ENCODE measurements at places on chromosomes 5 and 9.

GRCh38 chr9:99475401-99476065 is 253.5 kb downstream of the SEC61B start:
- no peak for DNase-seq

DNA sequence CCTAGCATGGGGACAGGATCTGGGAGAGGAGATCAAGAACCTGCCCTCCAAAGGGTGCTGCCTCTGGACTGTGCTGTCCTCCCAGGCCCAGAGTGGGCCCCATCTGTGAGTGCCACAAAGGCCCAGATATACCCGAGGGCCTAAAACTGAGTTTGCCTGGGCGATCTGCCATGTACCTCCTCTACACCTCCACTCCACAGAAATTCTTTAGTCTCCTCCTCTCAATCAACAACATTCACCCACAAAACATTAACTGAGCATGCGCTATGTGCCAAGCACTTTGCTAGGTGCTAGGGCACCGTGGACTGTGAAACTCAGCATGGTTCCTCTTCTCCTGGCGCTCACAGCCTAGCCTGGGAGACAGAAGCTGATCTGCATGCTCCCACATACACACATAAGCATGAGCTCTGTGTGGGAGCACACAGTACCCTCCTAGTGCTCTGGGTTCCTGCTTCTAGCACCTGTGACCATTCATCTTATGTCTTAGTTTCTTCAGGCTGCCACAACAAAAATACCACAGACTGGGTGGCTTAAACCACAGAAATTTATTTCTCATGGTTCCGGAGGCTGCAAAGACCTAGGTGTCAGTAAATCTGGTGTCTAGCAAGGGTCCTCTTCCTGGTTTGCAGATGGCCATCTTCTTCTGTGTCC is 82.0 kb upstream of the FSTL4 start:
- no peak for DNase-seq

DNA sequence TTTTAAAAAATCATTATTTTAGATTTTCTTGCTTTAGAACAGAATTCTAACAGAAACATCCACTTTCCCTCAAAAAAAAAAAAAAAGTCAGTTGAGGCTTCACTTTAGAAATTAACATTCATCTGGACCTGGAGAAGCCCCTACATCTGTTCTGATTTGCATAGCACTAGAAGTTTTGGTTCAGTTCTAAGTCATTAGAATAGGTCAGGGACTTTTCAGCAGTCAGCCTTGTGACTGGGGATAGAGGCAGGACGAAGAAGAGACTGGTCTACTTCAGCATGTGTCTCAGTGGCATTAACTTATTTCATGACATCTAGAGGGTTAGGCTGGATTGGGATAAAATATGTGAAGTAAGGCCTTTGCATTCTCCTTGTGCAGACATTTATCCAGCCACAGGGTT is 215.8 kb upstream of the DAB2 start:
- no peak for DNase-seq

GRCh38 chr9:133618726-133619125 is 9.5 kb upstream of the FAM163B start:
- no peak for DNase-seq

DNA sequence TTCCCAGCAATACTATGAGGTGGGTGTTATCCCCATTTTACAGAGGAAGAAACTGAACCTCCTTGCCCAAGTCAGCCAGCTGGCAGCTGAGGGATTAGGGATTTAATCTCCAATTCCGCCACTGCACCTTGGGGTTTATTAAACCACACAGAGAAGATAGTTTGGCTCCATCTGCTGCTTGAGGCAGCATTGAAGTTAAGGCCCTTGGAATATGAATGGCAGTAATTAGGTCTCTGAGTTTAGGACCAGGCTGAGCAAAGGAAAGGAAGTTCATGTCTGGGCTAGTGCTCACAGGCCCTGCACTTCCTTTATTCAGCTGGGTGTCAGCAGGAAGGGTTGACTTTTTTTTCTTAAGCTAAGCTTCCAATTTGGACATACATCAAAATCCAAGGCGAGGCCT is 86.9 kb upstream of the GDNF start:
- no peak for DNase-seq

DNA sequence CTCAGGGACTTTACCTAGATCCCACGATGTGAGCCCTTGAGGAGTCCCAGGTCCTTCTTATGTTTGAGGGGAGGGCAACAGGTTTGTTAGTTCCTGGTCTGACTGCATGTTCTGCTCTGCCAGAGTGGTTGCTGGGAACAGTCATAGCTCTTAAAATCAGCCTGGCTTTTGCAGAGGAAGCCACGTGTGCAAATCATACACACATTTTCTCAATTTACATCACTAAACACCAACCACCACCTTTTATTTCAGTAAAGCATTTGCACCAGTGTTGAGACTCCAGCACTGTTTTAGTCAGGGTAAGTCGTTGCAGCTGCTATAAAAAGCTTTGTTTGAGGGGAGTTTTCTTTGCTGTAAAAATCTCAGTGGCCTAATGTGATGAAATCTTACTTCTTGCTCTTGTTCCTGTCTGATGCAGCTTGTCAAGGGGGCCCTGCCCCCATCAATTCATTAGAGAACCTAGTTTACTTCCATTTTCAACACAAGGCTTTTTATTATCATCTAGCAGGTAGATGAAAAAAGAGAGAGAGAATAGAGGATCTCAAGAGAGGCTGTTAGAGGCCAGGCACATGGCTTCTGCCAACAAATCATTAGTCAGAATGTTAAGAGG is 70.3 kb upstream of the VCAN start:
- no peak for DNase-seq

DNA sequence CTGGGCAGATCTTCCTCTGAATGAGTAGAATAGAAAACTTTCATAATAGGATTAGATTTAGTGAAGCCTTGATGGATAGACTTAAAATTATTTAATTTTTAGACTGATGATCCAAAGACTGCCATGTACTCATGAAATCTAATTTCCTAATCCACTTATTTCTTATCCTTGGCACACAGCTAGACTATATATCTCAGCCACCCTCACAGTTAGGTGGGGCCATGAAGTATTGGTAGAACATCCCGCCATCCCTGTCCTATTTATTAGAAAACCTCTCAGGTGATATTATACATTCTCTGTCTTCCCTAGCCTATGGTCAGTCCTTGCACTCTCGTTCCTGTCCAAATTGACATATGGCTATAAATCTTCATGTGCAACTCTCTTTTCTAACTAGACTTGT is 110.9 kb downstream of the FAM170A start:
- no peak for DNase-seq

DNA sequence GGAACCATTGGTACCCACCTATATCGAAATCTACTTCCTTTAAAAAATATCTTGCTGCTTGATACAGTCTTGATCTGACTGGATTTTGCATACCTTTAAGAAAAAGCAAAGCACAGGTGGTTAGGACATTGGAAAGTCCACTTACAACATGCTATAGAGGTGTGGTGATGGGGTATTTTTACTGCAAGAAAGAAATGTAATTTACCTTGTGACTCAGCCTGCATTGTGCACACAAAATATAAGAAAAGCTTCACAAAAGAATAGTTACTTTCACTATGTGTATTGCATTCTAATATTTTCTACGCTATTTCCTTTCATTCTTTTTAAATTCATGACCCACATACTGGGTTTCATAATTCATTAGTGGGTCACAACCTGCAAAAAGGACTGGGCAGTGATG is 236.2 kb upstream of the RASEF start:
- no peak for DNase-seq

DNA sequence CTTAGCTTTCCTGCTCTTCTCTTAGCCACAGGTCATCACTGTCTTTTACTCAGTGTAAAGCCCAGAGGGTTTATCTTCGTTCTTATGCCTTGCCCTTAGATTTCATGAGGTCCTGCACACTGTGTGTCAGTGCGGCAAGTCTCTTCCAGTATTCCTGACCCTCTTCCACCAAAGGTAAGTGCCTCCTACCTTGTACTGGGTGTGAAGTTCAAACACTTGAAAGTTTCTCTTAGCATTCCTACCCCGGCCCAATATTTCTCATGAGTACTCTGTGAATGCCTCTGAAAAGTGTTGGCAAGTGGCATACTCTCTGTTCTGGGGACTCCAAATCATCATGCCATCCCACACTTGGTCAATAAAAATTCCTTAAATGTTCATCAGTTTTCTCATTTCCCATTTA is 37.4 kb downstream of the FBXO4 start:
- no peak for DNase-seq

DNA sequence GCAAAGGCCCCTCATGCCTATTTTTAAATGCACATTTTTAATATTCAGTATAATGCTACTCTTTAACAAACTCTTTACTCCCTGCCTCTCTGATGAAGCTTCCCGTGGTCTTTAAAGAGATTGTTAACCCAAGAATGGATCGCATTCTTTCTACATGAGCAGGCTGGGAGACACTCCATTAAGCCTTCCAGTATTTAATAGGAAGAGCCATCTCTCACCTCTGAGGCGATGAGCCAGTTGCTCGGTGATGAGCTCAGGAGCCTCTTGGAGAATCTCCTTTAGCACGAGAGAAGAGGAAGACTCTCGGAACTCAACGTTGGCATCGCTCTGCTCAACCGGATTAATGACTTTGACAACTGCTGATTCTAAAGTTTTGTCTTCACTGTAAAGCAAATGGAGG is 59.6 kb downstream of the PRUNE2 start:
- no peak for DNase-seq

DNA sequence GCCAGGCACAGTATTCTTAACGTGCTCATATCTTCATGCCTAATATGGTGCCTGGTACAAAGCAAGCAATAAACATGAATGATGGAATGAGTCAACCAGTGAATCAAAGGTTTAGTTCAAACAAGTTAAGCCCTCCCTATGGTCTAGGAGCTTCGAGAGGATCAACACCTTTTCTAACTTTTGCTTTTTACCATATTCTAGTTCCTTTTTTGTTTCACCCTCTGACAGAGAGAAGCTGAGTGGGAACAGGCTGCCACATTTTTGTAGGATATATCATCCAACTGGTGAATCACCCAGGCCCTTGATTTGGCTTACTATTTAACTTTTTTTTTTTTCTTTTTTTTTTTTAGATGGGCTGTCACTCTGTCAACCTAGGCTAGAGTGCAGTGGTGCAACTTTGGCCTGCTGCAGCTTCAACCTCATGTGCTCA is 39.3 kb upstream of the TNC start:
- no peak for DNase-seq

GRCh38 chr5:172554562-172554961 is 86.5 kb upstream of the NEURL1B start:
- DNase-seq: no peak

Measured in NCI-H446 (cell line).